Tibial artery (tissue), 4 donors: ENCODE measurements at places on chromosomes 4 and X.
A peak's percentile ranks its signal among the peaks of the same experiment; 100 is the strongest.

DNA sequence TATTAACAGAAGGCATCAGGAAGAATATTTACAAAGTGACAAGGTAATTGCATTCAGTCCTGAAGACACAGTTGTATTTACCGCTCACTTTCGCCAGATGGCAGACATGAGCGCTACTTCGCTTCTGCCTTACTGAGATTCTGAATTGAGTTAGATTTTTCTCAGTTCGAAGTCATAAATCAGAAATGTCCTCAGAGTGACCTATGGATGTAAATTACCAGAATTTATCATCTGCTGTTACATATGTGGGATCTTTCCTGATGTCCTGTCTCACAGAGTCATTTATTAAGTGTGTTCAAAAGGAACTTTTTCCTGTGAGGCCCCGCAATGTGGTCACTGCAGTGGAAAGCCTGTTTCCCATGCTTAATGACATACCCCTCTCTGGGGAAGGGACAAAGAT lies 97.3 kb upstream of the DCLK2 start:
- no peak overlapping the region for H3K4me3 ChIP-seq
- DNase-seq, result peak; percentile 67
- no peaks in the 10 kb centered on the region for H3K27me3 ChIP-seq
- no peaks in the 10 kb centered on the region for H3K4me1 ChIP-seq

- H3K36me3 ChIP-seq, result no peaks in the 10 kb centered on the region
- DNase-seq, result no peak
- no peak overlapping the region for H3K27ac ChIP-seq
- H3K4me3 ChIP-seq, result no peak overlapping the region
Observed at GRCh38 chr4:82591592-82591991, 29.8 kb upstream of the TMEM150C start.

DNA sequence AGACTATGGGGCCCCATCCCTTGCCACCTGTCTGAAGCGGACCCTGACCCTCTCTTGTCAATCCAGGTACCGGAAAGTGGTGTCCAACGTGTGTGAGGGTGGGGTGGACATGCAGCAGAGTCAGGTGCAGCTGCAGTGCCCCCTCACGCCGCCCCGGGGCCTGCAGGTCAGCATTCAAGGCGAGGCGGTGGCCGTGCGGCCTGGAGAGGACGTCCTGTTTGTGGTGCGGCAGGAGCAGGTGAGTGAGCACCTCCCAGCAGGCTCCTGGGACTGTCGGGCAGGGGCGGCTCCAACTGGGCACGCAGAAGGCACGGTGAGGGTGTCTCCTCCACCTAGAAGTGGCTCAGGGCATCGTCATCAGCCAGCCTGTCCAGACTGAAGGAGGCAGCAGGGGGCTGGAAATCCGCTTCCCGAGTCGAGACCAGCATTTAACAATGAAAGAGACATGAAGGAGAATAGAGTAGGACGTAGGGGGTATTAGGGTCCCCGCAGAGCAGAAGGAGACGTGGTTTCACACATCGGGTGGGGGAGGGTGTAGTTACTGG lies 221.6 kb downstream of the AFAP1 start:
- H3K27ac ChIP-seq, result no peak overlapping the region
- H3K4me3 ChIP-seq, result no peak overlapping the region
- peaks cover 9% of the 10 kb centered on the region for H3K27me3 ChIP-seq
- no peak for DNase-seq
- peaks cover 5% of the 10 kb centered on the region for H3K4me1 ChIP-seq

- H3K36me3 ChIP-seq, result no peaks in the 10 kb centered on the region
- DNase-seq, result no peak
- no peak overlapping the region for H3K4me3 ChIP-seq
- H3K4me1 ChIP-seq, result peaks cover 14% of the 10 kb centered on the region
- H3K27ac ChIP-seq, result peak overlapping the region; percentile 41
Observed at GRCh38 chrX:21798677-21799219, 40.7 kb upstream of the MBTPS2 start.

- H3K4me3 ChIP-seq, result no peak overlapping the region
- no peaks in the 10 kb centered on the region for H3K4me1 ChIP-seq
- H3K27ac ChIP-seq, result no peak overlapping the region
- no peak for DNase-seq
- no peaks in the 10 kb centered on the region for H3K27me3 ChIP-seq
Observed at GRCh38 chr4:156538651-156539257, 432.8 kb downstream of the PDGFC start.

DNA sequence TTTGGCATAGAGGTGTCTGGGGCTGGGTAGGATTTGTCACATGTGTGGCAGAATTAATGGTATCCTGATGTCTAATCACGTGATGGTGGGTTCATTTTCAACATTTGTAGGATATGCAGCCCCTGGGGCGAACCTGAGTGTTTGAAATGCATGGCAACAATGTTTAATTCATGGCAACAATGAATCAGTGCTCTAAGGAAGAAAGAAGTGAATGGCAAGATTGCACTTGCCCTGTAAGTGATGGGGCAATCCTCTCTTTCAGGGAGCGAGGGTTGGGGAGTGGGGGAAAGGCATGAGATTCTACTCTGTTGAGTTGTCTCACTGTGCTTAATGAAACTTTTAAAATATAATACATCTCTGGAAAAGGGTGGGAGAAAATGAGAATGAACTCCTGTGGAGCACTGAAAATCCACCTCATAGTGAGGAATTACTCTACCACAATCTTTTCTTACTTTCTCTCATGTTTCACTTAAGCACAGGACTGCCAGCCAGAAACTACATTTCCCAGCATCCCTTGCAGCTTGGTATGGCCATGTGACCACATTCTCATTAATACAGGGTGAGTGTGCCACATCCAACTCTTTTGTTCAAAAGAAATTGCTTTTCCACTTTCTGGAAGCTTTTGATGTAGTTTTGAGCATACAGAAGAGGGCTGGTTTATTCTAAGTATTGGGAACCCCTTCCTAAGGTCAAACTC lies 64.0 kb upstream of the PGM2 start:
- H3K4me1 ChIP-seq, result no peaks in the 10 kb centered on the region
- no peak overlapping the region for H3K27ac ChIP-seq
- H3K4me3 ChIP-seq, result no peak overlapping the region
- DNase-seq, result no peak

- no peak overlapping the region for H3K27ac ChIP-seq
- no peaks in the 10 kb centered on the region for H3K4me1 ChIP-seq
- no peaks in the 10 kb centered on the region for H3K36me3 ChIP-seq
- no peaks in the 10 kb centered on the region for H3K27me3 ChIP-seq
Observed at GRCh38 chr4:8687083-8687482, 94.5 kb downstream of the CPZ start.

GRCh38 chr4:148095346-148095923 lies 346.8 kb downstream of the NR3C2 start:
- peaks cover 27% of the 10 kb centered on the region for H3K36me3 ChIP-seq
- no peaks in the 10 kb centered on the region for H3K27me3 ChIP-seq
- DNase-seq, result no peak
- no peak overlapping the region for H3K27ac ChIP-seq
- H3K4me3 ChIP-seq, result no peak overlapping the region
- no peaks in the 10 kb centered on the region for H3K4me1 ChIP-seq

DNA sequence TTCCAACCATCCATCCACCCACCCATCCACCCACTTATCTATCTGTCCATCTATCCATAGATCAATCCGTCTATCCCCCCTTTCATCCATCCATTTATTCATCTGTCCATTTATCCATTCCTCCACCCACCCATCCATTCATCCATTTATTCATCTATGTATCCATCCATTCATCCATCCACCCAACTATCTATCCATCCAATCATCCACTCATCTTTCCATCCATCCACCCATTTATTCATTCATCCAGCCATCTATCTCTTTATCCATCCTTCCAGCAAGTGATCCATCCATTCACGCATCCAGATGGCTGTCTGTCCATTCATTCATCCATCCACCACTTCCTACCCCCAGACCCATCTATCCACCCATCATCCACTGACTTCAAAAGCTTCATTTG lies 84.0 kb upstream of the CD99 start:
- no peaks in the 10 kb centered on the region for H3K27me3 ChIP-seq
- no peak overlapping the region for H3K4me3 ChIP-seq
- DNase-seq, result no peak
- H3K27ac ChIP-seq, result no peak overlapping the region
- H3K4me1 ChIP-seq, result peaks cover 8% of the 10 kb centered on the region
- peaks cover 4% of the 10 kb centered on the region for H3K36me3 ChIP-seq

DNA sequence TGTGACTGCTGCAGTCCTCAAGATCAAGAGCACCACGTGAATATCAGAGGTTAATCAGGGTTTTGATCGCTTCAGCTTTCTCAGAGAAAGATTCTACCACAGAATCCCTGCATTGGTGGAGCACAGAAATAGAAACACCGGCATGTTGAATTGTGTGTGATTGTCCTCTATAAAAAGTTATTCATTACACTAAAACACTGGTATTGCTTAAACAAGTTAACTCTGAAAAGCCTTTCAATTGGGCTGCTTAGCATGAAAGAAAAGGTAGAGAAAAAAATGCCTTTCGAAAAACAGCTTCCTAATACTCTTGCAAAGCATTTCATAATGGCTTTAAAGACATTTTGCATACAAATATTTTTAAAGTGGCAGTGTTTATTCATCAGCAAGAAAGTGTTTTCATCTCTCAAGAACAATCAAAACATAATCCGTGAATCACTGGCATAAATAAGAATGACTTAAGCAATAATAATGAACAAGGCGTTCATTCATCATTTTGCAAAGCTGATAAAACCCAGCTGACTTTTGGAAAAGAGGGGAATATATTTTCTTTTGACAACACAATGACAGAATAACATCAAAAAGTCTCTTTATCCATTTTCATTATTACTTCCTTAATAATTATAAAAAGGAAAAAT lies 61.1 kb downstream of the HELT start:
- H3K4me3 ChIP-seq, result no peak overlapping the region
- H3K4me1 ChIP-seq, result no peaks in the 10 kb centered on the region
- H3K36me3 ChIP-seq, result no peaks in the 10 kb centered on the region
- H3K27me3 ChIP-seq, result no peaks in the 10 kb centered on the region
- no peak overlapping the region for H3K27ac ChIP-seq
- DNase-seq, result no peak

DNA sequence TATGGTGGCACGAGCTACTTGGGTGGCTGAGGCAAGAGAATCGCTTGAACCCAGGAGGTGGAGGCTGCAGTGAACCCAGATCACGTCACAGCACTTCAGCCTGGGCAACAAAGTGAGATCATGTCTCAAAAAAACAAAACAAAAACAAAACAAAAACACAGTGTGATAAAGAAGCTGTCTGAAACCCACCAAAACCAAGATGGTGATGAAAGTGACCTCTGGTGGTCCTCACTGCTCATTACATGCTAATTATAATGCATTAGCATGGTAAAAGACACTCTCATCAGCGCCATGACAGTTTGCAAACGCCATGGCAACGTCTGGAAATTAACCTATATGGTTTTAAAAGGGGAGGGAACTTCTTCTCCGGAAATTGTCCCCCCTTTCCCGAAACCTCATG lies 29.4 kb upstream of the OPHN1 start:
- DNase-seq, result no peak
- no peaks in the 10 kb centered on the region for H3K27me3 ChIP-seq
- H3K4me1 ChIP-seq, result no peaks in the 10 kb centered on the region
- no peak overlapping the region for H3K27ac ChIP-seq

DNA sequence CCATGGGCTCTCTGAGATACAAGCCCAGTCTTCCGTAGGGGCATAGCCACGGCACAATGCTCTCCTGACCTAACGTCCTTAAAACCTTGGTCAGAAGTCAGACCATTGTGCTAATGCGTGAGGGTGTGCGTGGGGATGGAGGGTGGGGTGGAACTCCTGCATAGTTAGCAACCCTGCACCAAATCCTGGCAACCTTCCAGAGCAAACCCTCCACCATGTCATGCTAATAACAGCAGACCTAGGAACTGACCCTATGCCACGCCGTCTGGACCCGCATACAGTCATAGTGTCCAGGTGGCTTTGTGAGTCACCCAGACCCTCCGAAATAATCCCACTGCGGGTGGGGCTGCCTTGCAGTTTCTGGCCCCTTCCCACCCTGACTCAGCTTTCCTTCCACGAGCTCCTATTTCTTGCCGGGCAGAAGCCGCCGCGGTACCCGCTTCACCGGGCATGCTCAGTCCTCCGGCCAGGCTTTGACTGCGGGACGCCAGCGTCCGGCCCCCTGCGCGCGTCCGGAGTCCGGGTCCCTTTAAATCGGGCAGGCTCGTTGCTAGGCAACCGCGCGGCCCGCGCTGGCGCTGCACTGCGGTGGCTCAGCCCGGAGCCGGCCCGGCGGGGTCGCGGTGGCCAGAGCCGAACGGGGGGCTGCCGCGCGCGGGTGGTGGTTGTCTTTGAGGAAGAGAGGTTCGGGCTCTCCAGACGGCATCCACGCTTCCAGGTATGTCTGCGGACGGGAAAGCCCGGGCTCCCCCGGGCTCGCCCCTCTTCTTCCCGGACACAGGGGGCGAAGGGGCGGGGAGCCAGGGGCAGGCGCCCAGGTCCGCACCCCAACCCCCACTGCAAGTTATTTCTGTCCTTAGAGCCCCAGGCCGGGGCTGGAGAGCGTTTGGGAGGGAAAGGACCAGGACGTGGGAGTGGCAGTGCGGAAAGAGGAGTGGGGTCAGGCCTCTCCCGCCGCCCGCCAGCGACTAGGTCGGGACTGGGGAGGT lies at the start of gene CCDC160:
Gene CCDC160, plus strand, starts transcription at position 557 of the 989 bp plus-strand sequence. CDS start 7,619 bp downstream, outside the sequence.
- H3K27ac ChIP-seq, result no peak within 1 kb of the TSS
- H3K27me3 ChIP-seq, result no peaks in the 10 kb centered on the region
- H3K4me1 ChIP-seq, result no peaks in the 10 kb centered on the region
- DNase-seq, result peak; percentile 20
- H3K4me3 ChIP-seq, result peak within 1 kb of the TSS; percentile 55

DNA sequence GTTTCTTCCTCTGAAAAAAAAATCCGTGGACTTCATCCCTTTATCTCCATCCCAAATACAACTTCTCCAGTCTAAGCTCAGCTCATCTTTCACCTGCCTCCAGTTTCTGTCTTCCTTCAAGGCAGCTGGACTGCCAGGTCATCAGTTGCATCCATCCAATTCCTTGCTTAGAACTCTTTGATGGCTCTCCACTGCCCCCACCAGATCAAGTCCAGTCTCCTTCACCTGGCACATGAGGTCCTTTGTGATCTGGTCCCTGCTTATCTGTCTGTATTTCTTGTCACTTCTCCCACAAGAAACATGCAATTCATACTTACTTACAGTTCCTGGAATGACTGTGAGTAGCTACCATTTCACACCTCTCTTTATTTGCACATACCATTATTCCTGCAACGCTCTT lies 33.8 kb downstream of the OTUD6A start:
- no peaks in the 10 kb centered on the region for H3K4me1 ChIP-seq
- H3K4me3 ChIP-seq, result no peak overlapping the region
- DNase-seq, result no peak

- H3K27me3 ChIP-seq, result no peaks in the 10 kb centered on the region
- DNase-seq, result no peak
- no peak overlapping the region for H3K4me3 ChIP-seq
- H3K36me3 ChIP-seq, result no peaks in the 10 kb centered on the region
- H3K27ac ChIP-seq, result no peak overlapping the region
Observed at GRCh38 chr4:40178672-40179071, 18.2 kb upstream of the RHOH start.

DNA sequence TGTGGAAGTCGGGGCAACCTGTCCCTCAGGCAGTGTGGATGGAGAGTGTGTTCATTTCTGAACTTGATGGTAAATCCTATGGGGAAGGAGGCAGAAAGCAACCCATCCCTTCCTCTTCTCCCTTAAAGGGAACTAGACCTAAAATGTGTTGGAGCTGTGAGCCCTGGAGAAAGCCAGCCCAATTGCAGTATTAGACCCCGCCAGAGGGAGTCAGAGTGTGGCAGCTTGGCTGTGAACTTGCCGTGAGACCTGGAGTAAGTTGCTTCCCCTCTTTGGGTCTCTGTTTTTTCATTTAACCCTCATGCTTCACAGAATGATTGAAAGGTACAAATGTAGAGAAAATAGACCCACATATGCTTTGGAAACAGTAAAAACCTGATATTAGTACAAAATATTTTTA lies 108.7 kb upstream of the PAK3 start:
- DNase-seq, result no peak
- no peak overlapping the region for H3K27ac ChIP-seq
- no peaks in the 10 kb centered on the region for H3K36me3 ChIP-seq
- H3K4me1 ChIP-seq, result no peaks in the 10 kb centered on the region
